Glutamatergic neuron (in vitro differentiated cells): ENCODE measurements at places on chromosomes 4 and X.

- DNase-seq, result no peak
Measured at GRCh38 chrX:48558271-48558670, 16.0 kb upstream of the RBM3 start.

- no peak for DNase-seq
Measured at GRCh38 chr4:10055871-10056270, 34.6 kb upstream of the SLC2A9 start.

DNA sequence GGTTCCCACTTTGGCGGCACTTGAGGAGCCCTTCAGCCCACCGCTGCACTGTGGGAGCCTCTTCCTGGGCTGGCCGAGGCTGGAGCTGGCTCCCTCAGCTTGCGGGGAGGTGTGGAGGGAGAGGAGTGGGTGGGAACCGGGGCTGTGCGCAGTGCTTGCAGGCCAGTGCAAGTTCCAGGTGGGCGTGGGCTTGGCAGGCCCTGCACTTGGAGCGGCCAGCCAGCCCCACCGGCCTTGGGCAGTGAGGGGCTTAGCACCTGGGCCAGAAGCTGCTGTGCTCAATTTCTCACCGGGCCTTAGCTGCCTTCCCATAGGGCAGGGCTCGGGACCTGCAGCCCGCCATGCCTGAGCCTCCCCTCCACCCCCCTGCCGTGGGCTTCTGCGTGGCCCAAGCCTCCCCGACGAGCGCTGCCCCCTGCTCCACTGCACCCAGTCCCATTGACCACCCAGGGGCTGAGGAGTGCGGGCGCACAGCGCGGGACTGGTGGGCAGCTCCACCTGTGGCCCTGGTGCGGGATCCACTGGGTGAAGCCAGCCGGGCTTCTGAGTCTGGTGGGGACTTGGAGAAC, 474.3 kb downstream of the MID1IP1 start:
- no peak for DNase-seq

DNA sequence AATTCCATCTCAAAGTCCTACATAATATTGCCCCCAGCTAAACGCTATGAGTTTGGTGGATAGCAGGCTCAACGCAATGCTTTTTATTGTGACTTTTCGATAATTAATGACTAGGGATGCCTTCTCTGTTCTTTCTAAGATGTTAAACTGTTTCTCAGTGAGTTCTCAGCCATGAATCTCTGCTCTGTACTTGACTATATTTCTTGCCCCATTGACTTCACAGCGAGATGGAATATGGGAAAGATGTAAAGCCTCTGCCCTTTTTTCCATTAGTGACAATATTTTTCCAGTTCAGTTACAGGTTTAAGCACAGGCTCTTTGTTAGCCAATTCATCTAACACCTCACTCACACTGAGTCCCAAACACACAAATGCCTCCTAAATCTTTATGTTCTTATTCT, 1022.0 kb downstream of the ADGRL3 start:
- DNase-seq, result no peak
